Activated CD4-positive, alpha-beta T cell treated with anti-CD3 and anti-CD28 coated beads, Interleukin-2, amount 10 ng/mL, durations not matched to agents 24 days and 14 days (primary cell): ENCODE measurements at places on chromosomes 7 and 10.

DNA sequence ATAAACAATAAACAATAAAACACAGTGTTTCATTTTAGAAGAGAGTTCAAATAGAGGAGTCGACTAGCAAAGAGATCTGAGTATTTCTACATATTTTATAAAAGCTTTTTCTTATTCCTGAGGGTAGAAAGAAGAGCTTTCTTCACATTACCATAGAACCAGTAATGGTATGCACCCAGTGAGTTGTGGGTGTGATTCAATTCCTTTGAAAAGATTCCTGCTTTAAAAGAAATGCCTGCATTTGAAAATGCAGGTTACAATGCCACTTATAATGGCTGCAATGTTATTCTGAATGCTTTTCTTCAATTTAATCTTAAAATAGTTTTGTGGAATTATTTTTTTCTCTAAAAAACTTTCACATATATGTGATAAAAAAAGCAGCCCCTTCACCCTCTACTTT, 178.1 kb downstream of the CDC14C start:
- DNase-seq, result no peak

- DNase-seq, result no peak
These were observed 84.2 kb downstream of the CACNA2D1 start for GRCh38 chr7:82359426-82359825.

GRCh38 chr7:111357691-111358090, 204.6 kb downstream of the IMMP2L start:
- DNase-seq, result no peak

DNA sequence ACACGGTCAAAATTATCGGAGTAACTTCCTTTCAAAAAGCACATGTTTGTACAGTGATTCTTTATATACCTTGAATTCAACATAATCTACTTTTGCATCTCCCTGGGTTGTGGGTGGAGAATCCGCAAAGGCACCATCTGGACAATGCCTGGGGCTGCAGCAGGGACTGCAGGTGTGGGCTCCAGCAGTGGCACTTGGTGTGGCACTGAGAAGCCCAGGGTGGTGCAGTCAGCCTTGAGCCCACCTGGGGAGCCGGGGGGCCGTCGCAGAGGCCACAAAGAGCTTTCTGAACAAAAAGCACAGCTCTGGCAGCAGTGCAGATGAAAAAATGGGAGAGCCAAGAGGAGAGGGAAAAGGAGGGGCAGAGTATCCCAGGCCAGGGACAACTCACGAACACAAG, 22.2 kb downstream of the PARD3 start:
- DNase-seq, result no peak

- DNase-seq, result no peak
These were observed 288.2 kb upstream of the MAGI2 start for GRCh38 chr7:79741684-79742083.

GRCh38 chr7:130147710-130148325, 57.4 kb downstream of the TMEM209 start:
- DNase-seq, result no peak

DNA sequence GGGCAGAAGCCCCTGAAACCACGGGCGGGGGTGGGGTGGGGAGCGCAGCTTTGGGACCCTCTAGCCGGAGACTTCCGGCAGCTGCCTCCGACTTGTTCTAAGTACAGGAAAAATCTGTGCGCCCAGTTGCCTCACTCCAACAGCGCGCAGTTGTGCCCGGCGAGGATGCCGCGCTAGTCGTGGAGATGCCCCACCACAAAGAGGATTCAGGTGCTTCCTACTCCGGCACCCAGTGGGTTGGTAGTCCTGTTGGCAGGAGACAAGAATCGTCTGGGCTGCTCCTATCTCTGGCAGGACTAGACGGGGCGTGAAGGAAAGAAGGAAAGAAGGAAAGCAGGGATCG, 465 bp upstream of the NPY start:
- DNase-seq, result peak; percentile 56

DNA sequence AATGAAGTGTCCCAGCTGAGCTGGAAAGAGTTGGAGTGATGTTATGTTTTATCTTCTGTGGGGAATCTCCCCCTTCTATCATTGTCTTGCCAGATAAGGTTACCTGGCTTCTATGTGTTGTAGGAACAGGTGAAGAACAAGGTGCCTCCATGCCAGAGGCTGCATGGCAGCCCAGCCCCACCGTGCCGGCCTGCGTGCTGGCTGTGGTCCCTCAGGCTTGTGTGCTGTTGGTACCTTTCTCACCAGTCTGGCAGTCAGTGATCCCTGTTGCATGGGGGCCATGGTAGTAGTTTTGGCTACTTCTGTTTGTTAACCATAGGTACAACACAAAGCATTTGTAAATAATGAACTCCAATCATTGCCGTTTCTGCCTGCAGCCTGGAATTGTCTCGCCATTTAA, 37.9 kb downstream of the CCM2 start:
- no peak for DNase-seq

DNA sequence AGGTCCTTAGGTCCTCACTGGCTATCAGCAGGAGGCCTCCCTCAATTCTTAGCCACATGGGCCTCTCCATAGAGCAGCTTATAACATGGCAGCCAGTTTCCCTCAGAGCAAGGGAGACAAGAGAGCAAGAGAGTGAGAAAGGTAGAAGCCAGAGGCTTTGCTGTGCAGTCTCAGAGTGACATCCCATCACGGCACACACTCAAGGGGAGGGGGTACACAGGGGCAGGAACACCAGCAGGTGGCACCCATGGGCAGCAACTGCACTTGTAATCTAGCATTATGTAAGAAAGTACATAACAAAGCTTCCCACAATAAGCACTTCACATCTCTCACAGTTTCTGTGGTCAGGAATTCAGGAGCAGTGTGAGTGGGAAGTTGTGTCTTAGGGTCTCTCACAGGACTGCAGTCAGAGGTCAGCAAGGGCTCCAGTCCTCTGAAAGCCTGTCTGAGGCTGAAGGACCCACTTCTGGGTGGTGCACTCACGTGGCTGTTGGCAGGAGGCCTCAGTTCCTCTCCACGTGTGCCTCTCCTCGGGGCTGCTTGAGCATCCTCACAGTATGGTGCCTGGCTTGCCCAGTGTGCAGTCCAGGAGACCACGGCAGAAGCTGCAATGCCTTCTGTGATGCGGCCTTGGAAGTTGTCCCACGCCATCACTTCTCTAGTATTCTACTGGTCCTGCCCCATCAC, 159.4 kb downstream of the OAT start:
- DNase-seq, result peak; percentile 60

GRCh38 chr10:118003126-118003525, 43.6 kb downstream of the RAB11FIP2 start:
- no peak for DNase-seq

- DNase-seq, result no peak
These were observed 28.4 kb upstream of the CRHR2 start for GRCh38 chr7:30710669-30711068.

GRCh38 chr10:47243791-47244190, 56.2 kb upstream of the GDF10 start:
- DNase-seq, result no peak

DNA sequence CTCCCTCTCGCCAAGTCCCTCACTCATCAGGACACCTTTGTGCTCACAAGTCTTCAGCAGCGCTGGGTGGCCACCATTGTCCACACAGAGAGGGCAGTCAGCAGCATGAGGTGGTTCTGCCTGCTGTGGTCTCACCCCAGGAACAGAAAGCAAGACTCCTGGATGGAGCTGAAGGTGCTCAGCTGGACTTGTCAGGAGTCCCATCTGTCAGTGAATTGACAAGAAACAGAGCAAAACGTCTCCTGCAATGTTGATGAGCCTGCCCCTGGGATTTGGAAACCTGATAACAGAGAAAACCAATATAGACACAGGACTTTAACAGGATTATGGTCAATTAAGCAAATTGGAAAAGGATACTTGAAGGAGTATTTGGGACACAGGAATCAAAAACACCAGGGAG, 122.2 kb upstream of the PRSS58 start:
- no peak for DNase-seq

DNA sequence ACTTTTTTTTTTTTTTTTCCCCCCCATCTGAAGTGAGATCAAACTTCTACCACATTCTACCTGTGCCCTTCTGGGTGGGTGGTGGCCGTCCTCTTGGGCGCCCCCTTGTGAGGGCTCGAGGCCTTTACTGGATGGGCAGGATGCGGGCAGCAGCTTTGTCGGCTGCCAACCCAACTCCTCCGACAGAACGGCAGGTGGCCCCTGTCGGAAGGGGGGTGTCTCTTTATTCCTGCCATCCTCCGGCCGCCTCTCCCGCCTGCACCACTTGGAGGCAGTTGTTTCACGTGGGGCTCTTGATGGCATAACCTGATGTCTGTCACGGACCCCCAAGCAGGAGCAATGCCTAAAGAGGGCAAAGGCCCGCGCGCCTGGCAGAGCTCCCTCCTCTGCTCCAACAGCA, 31.0 kb downstream of the AMZ1 start:
- DNase-seq, result peak; percentile 87

DNA sequence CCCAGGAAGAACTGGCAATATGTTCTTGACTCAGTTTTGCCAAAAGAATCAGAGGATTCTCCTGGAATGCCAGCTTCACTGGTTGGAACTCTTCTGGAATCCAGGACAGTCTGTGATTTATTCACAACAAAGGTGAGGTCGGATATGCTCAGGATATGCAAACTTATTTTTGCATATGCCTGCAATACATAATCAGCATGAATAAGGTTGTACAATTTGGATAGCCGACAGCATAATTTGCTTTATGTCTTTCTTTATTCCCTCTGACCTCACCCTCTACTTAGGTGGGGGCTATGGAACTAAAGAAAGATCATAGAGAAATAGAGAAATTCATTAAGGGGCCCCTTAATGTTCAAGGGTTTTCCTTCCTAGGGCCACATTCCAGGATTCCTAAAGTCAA, 57.6 kb upstream of the AKR1E2 start:
- no peak for DNase-seq

DNA sequence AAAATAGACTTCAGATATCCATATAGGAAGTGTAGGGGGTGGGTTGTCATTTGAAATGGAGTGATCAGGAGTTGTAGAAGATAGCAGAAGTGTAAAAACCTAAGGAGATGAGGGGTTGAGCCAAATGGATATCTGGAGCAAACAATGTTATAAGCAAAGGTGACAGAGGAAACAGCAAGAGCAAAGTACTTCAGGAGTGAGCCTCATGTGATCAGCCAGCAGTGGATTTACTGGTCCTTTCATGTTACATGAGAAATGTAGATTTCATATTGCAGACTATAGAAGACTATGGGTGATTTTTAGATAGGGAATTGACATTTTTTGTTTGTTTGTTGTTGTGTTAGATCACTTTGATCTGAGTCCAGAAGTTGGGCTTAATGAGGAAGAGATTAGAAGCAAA, 47.7 kb downstream of the GNAT3 start:
- DNase-seq, result no peak

GRCh38 chr10:70418229-70418628, 14.3 kb downstream of the EIF4EBP2 start:
- DNase-seq, result no peak

GRCh38 chr7:13217768-13218167, 530.3 kb downstream of the ARL4A start:
- DNase-seq, result no peak

DNA sequence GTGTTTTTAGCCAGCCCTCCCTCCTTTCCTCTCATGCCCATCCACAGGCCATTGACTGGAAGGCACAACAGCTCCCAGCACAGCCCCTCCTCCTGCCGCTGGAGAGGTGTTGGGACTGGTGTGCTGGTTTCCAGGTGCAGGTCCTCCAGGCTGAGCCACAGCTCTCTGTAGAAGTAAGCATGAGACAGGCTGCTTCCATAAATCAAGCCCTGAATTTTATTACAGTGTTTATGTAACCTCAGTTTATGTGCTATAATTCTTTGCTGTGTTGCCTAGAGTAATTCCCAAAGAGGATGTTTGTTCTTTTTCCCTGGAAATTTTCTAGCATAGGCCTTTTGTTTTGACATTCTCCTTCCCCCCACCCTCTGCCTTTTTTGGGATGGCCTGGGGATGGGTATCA, 445.8 kb downstream of the AUTS2 start:
- no peak for DNase-seq

GRCh38 chr10:86969421-86970041, 1.2 kb downstream of the ADIRF start:
- DNase-seq, result no peak

DNA sequence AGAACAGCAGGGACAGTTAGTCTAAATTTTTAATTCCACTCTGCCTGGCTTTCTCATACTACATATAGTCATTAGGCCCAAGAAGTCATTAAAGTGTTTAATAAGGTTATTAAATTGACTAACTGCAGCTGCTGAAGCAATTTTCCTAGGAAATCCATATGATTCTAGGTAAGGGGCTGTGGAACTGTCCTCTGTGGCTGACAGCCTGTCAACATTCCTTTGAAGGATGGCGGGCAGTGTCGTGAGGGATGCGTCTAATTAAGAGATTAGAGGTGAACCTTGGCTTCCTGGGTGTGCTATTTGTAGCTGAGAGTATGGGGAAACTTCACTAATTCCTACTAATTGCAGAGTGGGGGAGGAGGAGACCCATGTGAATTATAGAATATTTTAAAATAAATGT, 64.6 kb downstream of the SNX10 start:
- DNase-seq, result no peak

DNA sequence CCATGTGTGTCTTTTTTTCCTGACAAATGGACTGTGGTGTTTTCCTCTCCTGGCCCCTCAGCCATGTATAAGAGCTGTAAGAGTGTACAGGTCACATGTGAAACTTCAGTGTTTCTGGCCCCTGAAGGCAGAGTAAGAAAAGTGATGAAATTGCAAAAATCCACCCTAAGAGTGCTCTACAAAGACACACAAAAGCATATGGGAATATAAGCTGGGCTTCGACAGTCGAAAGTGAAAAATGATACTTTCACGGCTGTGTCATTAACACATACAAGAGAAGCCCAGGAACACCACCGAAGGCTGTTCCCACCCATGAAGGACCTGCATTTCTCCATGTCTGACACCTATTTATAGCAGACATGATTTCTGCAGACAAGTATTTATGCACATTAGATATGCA, 192.2 kb downstream of the PARD3 start:
- DNase-seq, result no peak

GRCh38 chr7:54967377-54967776, 51.4 kb upstream of the EGFR start:
- no peak for DNase-seq

GRCh38 chr10:44030132-44030531, 354.8 kb downstream of the CXCL12 start:
- DNase-seq, result peak; percentile 67

GRCh38 chr10:114547514-114547913, 110.6 kb downstream of the ABLIM1 start:
- DNase-seq, result peak; percentile 68
